Ovary (tissue), 10 donors: ENCODE measurements at places on chromosomes 5 and 9.

- DNase-seq, result no peak
Observed at GRCh38 chr5:132493821-132494220, 3.2 kb upstream of the IRF1 start.

DNA sequence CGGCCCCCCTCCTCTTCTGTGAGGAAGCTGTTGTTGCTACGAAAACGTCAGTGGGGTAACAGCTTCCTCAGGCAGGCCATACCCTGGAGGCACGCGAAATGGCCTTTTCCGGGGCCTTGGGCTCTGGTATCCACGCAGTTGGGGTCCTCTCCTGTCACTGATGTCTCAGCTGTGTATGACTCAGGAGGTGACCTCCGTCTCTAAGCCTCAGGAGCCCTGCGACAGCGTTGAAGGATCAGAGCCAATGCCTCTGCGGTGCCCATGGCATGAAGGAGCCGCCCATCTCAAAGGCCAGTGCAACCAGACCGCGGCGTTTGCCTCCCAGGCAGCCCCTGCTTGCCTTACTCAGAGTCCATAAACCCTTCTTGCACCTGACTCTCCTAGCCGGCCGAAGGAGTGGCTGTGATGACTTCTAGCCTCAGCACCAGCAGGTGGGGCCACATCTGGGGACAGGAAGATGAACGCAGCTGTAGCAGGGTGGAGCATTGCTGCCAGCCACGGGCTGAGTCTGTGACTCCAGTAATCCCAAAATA lies 1.0 kb upstream of the MXD3 start:
- no peak for DNase-seq

DNA sequence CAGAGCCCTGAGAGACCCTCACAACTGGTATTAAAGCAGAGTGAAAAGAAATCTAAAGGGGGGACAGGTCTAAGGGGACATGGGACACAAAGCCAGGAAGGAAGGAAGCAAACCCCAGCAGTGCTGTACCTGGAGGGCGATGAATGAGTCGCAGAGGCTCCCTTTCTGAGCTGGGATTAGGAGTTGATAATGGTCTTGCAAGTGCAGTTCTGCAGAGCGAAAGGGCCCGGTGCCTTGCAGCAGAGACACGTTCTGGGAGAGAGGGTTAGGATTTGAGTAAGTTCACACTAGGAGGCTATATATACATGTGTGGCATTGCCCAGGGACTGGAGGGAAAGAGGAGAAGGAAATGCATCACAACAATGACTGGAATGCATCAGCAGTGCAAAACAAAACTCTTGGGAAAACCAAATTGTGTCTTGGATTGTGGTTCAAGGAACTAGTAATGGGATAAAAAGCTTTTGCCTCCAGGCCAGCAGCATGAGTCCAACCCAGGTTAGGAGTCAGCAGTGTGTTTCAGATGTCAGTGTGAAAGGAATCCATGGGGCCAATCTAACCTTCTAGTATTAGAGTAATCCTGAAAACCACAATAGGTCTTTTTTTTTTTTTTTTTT lies 38.8 kb upstream of the LIFR start:
- DNase-seq, result no peak

- no peak for DNase-seq
Observed at GRCh38 chr5:57687596-57687995, 205.0 kb upstream of the ACTBL2 start.
